ENCODE measurements at places on chromosomes 2 and 18.

DNA sequence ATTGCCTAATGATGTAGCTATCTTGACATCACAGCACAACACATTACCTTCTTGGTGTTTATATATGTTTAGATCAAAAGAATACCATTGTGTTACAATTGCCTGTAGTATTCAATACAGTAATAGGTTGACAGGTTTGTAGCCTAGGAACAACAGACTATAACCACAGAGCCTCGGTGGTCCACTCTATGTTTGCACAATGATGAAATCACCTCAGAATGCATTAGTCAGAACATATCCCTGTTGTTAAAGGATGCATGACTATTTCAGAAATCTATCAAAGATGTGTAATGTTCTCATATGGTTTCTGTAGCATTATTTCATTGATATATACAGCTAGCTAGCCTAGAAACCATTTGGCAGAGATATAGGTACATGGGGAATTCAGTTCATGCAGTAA is 8.9 kb downstream of the METTL5 start:
- no peak for DNase-seq

DNA sequence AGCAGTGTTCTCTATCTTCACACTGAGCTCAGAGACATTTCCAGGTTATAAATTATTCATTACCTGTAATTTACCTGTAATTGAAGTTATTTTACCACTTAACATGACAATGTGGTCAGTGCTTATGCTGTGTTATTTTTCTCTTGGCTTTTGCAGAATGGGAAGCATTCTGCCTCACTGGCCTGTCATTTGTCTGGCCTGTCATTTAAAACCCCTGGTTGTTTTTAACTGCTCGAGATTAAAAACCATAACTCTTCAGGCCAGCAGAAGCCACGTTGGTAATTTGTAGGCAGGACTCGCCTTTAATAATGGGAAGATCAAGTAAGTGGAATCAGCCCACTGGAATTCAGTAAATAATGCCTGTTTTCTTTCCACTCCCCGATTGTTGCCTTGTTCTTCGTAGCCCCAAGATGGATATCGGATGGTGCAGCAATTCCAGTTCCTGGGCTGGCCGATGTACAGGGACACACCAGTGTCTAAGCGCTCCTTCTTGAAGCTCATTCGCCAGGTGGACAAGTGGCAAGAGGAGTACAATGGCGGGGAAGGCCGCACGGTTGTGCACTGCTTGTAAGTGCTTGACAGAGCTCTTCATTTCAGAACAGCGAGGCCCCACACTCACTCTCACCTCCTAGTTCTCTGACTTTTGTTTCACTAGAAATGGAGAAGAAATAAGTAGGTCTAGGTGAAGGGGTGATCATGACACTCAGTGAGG is 222.4 kb upstream of the RAB12 start:
- DNase-seq = no peak

- DNase-seq = no peak
Measured at GRCh38 chr2:224308272-224308911, 93.5 kb downstream of the FAM124B start.

DNA sequence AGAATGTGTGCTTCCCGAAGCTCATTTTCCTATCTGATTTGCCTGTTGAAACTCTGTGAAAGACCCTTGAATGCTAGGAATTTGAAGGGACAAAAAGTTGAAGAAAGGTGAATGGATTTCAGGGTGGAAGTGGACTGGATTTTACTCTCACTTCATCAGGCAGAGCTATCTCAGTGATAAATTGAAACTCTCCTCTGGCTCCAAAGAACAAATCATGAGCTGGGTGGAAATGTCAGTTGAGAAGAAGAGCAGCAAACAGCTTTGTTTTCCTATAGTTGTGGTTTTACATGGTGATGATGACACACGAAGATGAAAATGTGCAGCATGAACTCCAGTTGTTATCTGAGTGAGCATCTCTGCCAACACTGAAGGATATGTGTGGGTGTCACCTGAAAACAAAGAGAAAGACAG is 34.4 kb downstream of the CD28 start:
- DNase-seq = no peak

GRCh38 chr2:220665108-220665471 is 907.0 kb downstream of the EPHA4 start:
- DNase-seq = no peak

- DNase-seq = no peak
Measured at GRCh38 chr18:46829947-46830346, 73.1 kb upstream of the ST8SIA5 start.

DNA sequence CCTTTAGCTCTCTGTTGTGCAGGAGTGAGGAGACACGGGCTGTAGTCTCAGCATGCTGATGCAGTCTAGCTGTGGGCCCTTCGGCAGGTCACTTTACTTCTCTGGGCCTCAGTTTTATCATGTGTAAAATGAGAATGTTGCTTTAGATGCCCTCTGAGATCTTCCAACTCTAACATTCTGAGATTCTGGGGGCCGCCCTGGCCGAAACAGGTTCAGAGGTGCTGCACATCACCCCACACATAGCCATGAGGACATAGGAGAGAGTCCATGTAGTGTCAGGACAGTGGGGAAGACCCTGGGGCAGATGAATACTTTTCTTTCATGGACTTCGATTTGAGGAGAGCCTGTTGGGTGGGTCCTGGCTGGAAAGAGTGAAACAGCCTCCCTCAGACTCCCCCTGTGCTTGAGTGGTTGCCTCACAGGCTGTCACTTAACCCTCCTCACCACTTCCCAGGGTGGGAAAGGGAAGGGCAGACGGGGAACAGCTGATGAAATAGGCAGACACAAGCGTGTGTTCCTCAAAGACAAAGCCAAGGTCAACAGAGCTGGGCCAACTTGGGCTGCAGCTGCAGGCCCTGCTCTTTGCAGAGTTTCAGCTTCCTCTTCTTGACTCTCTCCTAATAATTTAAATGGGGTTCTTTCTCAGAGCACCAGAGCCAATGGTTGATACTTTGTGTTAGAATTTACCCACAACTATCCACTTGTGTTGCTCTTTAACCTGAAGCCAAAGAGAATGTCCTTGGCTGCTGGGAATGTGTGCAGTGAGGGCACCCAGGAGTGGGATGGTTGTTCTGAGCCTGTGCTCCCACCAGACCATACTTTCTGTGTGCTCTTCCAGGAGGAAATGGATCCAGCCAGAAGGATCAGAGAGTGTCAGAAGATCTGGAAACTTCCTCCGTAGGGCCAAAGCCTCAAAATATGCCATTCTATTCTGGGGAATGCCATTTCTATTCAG is 14.7 kb upstream of the MRPL33 start:
- no peak for DNase-seq

DNA sequence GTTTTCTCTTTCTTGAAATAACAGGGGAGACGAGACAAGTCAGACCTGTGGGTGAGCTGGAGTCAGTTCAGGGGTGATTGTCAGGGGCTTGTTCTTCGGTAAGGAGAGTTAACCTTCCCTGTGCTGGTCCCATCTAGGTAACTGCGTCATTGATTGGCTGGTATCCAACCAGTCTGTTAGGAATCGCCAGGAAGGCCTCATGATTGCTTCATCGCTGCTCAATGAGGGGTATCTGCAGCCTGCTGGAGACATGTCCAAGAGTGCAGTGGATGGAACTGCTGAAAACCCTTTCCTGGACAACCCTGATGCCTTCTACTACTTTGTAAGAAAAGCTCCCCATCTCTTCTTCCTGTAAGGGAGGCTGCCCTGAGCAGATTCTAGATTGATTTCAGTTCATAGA is 21.3 kb downstream of the PLEK start:
- DNase-seq = no peak

GRCh38 chr2:39099870-39100728 is 20.8 kb downstream of the SOS1 start:
- no peak for DNase-seq

- no peak for DNase-seq
Measured at GRCh38 chr2:114688241-114688640, 245.8 kb downstream of the DPP10 start.

DNA sequence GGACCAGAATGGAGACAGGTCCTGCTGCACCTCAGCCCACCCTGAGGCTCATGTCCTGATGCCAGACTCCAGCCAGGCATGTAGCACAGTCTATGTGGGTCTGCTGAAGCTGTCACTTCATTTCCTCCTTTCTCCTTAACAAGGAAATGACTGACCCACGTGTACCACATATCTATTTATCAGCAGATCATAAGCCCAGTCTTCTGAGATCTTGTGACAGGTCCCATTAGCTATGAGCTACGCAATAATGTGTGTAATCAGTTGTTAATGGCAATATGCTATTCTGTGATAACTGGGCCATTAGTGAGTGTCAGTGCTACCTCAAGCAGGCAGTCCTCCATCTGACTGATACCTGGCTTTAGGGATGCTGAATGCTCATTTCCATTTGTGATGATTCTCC is 615.3 kb downstream of the BCL11A start:
- DNase-seq = no peak
